Activated gamma-delta T cell treated with Interleukin-2 at 50 U/mL for 16 hours (primary cell): ENCODE measurements at places on chromosomes 1 and 21.

GRCh38 chr1:202163281-202164270 lies 3.2 kb upstream of the PTPN7 start:
- no peak for DNase-seq

- DNase-seq = no peak
Observed at GRCh38 chr1:83815330-83815729, 183.6 kb downstream of the TTLL7 start.

- peak; percentile 43 for DNase-seq
Observed at GRCh38 chr1:32372149-32372756, 9.9 kb downstream of the TSSK3 start.

DNA sequence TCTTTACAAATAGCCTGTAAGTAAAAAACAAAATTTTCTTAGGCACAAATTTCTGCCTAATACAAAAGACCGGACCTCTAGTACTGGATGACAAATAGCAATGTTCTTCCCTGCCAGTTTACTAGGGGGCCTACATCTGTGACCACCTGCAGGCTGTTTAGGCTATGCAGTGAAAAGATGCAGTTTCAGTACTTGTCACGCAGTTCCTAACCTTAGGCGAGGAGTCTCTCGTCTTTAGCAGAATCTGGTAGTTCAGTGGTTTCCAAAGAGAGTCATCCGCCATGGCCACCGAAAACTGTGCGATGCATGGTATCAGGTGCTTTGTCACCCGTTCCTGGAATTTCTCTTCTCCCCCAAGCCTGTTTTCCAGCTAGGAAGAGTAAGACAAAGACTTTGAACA lies 29.6 kb downstream of the LGALS8 start:
- DNase-seq = no peak

GRCh38 chr1:231626951-231627614 lies 493 bp downstream of the DISC1 start:
- DNase-seq = peak; percentile 31

- DNase-seq = no peak
Observed at GRCh38 chr1:17826165-17826488, 71.0 kb downstream of the ACTL8 start.

- DNase-seq = no peak
Observed at GRCh38 chr1:7845761-7846160, 7.1 kb downstream of the UTS2 start.

- DNase-seq = no peak
Observed at GRCh38 chr21:39946199-39946598, 79.0 kb downstream of the PCP4 start.
